ENCODE measurements at places on chromosomes 5 and 9.

GRCh38 chr5:74934949-74935751 lies 69.0 kb upstream of the FAM169A start:
- DNase-seq = no peak

- DNase-seq = no peak
These were observed 13.5 kb downstream of the FBP1 start for GRCh38 chr9:94625835-94626234.

DNA sequence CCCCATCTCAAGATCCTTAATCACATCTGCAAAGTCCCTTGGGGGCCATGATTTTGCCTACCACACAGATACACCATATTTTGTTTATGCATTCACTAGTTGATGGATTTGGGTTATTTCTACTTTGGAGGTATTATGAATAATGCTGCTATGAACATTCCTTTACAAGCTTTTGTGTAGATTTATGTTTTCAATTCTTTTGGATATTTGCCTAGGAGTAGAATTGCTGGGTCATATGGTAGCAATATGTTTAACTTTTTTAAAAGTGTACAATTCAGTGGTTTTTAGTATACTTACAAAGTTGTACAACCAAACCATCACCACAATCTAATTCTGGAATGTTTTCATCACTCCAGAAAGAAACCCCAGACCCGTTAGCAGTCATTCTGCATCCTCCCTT lies 7.8 kb upstream of the ANP32B start:
- no peak for DNase-seq

GRCh38 chr5:165014439-165014838 lies 1509.0 kb downstream of the MAT2B start:
- DNase-seq = no peak

DNA sequence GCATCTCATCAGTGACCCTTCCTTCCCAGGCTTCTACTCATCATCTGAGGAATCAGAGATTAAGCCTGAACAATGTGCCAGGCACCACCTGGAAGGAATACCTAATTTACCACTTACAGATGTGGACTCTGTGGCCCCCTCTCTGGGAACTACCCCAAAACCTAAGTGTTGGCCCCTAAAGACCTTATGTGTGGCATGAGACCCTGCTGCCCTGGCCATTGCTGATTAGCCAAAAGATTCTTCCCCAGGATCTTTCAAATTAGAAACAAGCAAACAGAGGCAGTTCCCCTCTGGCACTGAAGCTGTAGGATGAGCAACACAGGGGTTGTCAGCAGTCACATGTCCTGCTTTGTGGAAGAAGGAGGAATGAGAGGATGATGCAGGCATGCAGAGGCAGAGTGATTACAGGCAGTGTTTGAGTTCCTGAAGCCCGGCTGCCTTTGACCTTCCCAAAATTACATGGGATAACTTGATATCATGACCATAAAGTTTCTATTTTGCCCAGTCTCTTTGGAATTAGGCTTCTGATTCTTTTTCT lies 10.6 kb downstream of the SPINK4 start:
- no peak for DNase-seq

GRCh38 chr5:35900972-35901695 lies 37.3 kb downstream of the CAPSL start:
- no peak for DNase-seq

- no peak for DNase-seq
These were observed 20.8 kb downstream of the VAV2 start for GRCh38 chr9:133971121-133971951.

- DNase-seq = no peak
These were observed 49.3 kb upstream of the GNA14 start for GRCh38 chr9:77697238-77697984.

GRCh38 chr5:167348251-167348926 lies 943.1 kb upstream of the WWC1 start:
- DNase-seq = no peak

- no peak for DNase-seq
These were observed 26.0 kb downstream of the ZBTB43 start for GRCh38 chr9:126830827-126831226.

DNA sequence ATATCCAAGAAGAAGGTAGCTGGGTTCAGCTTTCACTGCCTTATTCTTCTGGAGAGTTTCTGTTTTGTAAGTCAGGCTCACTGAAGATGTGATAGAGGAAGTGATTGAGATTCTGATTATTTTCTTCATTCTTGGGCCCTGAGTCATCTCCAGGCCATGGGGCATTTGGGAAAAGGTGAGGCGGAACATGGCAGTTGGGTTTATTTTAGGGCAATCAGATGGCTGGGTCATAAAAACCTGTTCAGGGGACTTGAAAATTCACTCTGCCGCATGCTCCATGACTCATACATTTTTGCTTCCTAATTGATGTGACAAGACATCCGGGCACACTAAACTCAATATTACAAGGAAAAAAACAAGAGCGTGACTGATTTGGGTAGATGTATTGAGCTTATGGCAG lies 265.7 kb upstream of the KLF4 start:
- DNase-seq = no peak

DNA sequence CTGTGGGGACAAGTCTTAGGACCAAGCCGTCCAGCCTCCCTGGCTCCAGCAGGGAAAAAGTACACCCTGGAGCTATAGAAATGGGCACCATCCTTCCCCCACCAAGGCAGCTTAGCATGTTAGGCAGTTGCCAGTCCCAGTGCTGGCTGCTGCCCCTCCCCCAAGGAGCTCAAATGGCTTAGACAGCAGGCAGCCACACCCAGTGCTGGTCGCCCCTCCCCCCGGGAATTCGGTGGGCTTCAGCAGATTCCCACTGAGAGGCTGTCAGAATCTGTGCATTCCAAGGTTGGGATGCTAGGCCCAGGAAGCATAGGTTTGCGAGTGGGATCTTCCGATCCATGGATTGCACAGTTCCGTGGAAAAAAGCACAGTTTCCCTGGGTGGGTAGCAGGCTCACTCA lies 105.2 kb upstream of the ITGA1 start:
- no peak for DNase-seq

DNA sequence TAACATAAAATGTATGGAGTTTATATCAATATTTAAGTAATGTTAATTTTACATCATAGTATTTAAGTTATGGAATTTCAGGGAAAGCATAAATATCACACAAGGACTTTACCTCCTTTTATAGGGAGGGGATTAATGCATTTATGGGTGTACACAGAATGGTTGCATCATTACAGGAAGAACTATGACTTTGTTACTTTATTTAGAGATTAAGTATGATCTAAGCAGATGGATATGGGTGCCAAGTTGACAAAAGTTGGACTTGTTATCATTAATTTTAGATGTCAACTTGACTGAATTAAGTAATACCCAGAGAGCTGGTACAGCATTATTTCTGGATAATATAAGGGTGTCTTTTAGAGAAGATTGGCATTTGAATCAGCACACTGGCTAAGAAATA lies 160.5 kb upstream of the CDH10 start:
- DNase-seq = no peak

DNA sequence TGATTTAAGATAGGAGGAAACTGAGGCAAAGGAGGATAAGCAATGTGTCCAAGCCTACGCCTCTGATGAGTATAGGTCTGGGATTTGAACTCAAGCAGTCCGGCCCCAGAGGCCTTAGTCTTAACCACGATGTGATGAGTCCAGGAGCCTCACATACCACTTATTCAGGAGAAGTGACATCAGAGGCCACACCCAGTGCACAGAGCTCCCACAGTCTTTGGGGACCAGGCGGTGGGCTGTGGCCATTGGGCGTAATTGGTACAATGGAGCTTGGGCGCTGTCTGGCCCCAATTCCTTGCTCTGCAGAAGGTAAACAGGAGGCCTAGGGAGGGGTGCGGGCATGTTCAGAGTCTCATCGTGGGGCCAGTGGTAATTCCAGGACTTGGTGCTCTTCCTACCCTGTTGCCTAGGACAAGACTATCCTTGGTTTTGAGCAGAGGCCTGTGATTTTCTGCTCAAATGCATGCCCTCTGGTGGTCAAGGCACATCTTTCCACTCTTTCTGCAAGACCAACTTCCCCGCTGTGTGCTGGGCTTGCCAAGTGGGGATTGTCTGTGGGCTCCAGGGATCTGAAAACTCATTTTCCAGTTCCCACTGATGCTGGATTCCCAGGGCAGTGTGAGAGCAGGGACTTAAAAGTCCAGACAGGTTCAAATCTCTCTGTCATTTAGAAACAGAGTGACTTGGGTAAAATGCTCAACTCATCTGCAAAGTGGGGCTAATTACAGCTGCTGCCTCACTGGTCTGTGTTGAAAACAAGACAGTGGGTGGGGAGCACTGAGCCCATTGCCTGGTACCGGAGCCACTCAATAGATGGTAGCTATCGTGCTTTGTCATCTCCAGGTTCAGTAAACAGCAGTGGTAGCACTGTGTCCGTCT lies 15.8 kb downstream of the NDST1 start:
- DNase-seq = no peak

DNA sequence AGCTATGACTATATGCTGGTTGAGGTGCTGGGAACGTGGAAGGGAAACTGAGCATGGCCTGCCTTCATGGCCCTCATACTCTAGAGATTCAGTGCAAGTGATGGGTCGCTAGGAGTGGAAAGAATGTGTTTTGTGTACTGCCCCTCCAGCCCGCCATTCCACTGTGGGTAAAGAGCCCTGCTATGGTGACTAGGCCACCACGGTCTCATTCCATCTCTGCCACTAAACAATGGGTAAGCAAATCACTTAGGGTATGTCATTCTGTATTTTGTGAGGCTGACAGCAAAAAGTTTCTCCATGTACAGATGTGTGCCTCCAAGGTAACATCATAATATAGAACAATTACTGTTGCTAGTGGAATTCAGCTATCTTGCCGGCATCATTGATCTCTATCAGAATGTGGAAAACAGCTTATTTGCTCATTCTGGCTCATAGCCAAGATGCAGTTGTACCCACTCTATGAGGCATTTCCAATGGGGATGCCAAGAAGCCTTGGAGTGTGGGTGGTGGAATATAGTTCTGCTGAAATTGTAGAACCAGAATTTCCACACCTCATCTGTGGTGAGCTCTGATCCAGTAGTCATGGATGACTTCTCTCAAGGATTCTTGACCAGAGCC lies 12.5 kb downstream of the SMARCA2 start:
- DNase-seq = no peak

GRCh38 chr9:109934857-109935215 lies 154.8 kb downstream of the PALM2AKAP2 start:
- no peak for DNase-seq

GRCh38 chr5:170854566-170854965 lies 7.3 kb upstream of the RANBP17 start:
- DNase-seq = no peak

DNA sequence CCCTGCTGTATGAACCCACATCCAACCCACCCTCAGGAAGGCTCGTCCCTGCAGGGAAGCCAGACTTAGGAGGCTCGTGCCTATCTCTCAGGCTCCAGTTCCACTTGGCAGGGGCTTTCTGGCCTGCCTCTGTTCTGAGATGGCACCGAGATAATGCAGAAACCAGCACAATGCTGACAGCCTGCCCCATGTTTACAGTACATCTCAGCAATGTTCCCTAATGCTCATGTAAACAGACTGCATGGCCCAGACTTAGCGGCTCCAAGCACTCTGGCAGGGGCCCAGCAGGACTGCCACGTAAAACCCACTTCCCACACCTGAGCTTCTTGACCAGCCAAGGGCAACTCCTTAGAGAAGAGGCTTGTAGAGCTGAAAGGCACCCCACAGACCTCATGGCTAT lies 499.5 kb upstream of the BRINP1 start:
- no peak for DNase-seq

DNA sequence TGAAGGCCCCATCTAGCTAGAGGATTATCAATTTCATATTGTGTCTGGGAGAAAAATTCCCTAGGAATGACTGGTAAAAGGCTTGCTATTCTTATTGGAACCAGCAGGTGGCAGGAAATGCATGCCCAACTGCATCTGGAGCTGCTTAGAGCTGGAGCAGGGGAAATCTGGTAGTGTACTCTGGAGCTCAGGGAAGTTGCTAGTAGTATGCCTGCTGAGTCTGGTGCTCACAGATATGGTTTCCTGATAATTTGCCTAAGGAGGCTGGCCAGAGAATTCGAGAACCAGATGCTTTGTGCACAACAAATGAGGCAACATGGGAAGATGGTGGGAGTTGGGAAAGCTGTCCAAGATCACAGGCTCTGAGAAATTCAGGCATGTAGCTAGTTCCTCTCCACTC lies 53.7 kb downstream of the G3BP1 start:
- no peak for DNase-seq

DNA sequence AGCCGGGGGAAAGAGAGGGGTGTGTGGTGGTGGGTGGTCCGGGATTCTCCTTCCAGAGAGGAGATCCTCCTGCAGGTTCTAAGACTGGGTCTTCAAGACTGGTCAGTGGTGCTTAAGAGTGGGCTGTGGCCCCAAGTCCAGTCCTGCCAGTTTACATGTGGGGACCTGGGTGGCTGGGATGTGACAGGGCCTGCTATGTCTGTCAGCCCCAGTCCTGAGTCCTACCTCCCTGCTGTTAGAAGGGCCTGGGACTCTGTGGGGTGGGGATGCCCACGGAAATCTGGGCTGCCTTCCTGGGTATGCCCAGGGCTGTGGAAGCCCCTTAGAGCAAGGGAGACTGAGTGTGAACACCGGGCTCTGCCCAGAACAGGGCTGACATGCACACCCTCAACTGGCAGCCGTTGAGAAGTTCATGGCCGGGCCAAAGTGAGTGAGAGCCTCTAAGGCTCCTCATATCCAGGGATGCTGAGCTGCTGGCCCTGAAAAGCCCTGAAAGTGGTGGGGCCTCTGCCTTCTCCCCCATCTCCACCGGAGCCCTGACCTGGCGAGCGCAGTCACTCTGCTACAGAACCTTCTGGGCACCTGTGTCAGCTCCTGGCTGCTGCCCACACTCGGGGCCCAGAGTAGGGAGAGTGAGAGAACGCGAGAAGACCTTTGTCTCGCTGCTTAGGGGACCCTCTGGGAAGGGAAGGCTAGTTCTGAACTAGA lies 1.7 kb downstream of the PHF2 start:
- DNase-seq = no peak

- DNase-seq = no peak
These were observed 284.1 kb downstream of the NFIB start for GRCh38 chr9:14029806-14030374.

GRCh38 chr5:44336708-44337107 lies 52.5 kb downstream of the FGF10 start:
- DNase-seq = no peak

DNA sequence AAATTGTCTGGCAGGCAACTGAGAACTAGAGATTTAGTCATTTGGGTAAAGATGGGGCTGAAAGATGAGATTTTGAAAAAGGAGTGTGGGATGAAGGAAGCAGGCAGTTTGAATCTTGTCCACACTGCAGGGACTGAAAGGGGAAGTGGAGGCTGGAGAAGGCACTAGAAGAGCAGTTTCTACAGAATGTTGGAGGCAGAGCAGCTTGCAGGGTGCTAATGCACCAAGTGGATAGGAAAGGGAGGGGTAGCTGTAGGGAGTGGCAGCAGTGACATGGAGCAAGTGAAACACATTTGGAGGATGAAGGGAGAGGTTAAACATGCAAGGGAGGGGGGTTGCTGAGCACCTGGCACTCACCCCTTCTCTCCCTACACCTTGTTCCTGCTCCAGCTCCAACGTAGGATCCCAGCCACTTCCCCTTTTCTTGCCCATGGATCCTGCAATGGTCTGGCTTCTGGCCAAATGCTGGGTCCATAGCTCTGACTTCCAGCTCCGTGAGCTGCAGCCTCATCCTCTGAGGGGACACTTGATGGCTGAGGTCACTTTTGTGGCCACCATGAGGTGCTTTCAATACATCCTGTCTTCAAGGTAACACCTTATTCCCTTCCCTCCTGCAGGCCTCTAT lies 30.0 kb upstream of the FGD3 start:
- DNase-seq = no peak

Data from central memory CD8-positive, alpha-beta T cell (primary cell).